ENCODE measurements at places on chromosomes 5 and 9.

DNA sequence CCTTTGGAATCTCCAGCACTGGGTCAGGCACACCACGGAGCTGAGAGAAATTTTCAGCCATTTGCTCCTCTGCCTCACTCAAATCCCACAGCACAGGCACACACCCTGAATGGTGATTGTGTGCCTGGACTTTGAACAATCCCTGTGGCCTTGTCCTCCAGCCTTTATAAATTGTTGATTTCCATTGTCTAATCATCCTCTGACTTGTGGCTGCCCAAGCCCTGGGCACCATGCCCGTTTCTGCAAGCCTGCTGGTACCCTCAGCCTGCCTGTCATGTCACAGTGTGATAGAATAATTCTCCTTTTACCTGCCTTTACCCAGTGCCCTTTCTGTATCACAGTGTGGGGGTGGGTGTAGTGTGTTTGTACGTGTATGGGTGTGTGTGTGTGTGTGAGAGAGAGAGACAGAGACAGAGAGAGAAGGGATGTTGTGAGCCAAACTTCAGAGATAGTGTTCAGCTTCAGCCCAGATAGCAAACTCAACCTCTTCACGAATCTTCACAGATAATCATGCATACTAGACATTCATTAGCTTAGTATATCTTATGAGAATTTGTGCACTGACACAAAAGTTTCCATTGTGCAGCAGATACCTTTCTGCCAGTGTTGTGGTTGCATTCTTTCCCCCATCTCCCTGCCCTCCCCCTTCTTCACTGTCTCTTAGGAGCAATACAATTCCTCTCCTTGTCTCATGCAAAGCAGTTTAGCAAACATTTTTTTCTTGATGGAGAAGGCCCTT is 27.8 kb upstream of the SLC44A1 start:
- peak; percentile 23 for DNase-seq

- no peak for DNase-seq
These were observed 955.2 kb upstream of the DMAC1 start for GRCh38 chr9:8754751-8755150.

DNA sequence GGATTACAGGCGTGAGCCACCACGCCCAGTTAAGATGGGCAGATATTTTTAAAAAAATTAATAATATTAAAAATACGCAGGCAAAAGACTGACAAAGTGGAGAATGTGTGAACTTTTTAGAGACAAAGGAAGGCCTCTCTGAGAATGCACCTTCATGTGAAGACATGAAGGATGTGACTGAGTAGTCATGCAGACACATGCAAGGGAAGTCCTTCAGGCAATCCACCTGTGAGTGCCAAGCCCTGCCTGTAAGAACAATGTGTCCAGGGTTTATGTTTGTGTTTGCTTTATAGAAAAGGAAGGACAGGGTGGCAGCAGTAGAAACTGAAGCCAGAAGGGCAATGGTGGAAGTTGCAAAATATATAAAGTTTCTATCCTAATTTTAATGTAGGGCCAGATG is 169.2 kb downstream of the EDIL3 start:
- no peak for DNase-seq

- no peak for DNase-seq
These were observed 156.2 kb downstream of the RGS3 start for GRCh38 chr9:113619491-113620376.

DNA sequence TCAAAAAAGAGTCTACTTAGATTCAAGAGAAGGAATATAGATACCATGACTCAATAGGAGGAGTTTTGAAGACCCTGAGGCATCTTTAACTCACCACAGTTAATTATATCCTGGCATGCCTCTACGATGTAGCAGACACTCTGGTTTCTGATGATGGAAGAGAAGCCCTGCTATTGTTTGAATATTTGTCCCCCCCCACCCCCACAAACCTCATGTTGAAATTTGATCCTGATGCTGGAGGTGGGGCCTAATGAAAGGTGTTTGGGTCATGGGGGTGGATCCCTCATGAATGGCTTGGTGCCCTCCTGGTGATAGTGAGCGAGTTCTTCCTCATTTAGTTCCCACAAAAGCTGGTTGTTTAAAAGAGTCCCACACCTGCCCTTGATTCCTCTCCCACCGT is 147.9 kb upstream of the TBCA start:
- DNase-seq: no peak

- DNase-seq: no peak
These were observed 44.3 kb upstream of the GPR151 start for GRCh38 chr5:146560205-146560812.

All from nucleus accumbens (tissue), 56 donors.